ENCODE measurements at places on chromosomes 2 and 18. TPM values are rescaled to one million over a fixed set of nuclear protein-coding genes. Genes with fewer than 3 reads are reported as not detected.

The ALLC gene
- total RNA-seq = not detected

The KANSL1L gene
- total RNA-seq = 5.6 TPM

The EFR3B gene
- 1.3 TPM for total RNA-seq

The FHOD3 gene
- total RNA-seq = 28.4 TPM

The SLC40A1 gene
- 5.8 TPM for total RNA-seq

The NPPC gene
- not detected for total RNA-seq

The IL36G gene
- total RNA-seq = not detected

DNA sequence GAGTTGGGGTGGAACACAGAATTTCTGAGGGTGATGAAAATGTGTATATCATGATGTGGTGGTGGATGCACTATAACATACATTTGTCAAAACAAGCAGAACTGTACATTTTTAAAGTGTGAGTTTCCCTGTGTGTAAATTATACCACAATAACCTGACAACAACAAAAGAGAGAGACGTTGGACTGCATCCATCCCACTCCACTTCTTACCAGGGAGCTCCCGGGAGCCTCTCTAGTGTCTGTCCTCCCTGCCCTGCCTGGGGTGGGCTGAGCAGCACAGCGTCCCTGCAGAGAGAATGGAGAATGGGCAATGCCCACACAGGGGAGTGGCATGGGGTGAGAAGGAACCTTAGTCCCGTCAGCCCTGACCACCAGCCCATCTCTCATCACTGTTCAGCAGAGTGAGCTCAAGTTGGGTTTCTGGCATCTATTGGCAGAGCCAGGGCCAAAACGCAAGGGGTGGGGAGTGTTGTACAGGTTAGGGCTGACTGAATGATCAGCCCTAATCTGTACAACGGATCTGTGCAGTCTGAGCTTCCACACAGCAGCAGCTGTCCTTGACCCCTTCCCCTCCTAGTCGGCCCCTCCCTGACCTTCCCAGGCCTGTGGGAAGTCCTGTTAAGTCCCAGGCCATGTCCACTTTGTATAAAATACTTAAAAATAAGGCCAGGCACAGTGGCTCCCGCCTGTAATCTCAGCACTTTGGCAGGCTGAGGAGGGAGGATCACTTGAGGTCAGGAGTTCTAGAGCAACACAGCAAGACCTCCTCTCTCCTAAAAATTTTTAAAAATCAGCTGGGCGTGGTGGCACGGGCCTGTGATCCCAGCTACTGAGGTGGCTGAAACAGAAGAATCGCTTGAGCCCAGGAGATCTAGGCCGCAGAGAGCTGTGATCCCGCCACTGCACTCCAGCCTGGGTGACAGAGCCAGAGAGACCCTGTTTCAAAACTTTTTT lies 3.3 kb upstream of the PROC start:
- DNase-seq = no peak

- no peak for DNase-seq
Measured at GRCh38 chr18:36284671-36285295, 12.7 kb upstream of the FHOD3 start.

- DNase-seq = no peak
Measured at GRCh38 chr18:11871501-11871900, 20.3 kb downstream of the CHMP1B start.

DNA sequence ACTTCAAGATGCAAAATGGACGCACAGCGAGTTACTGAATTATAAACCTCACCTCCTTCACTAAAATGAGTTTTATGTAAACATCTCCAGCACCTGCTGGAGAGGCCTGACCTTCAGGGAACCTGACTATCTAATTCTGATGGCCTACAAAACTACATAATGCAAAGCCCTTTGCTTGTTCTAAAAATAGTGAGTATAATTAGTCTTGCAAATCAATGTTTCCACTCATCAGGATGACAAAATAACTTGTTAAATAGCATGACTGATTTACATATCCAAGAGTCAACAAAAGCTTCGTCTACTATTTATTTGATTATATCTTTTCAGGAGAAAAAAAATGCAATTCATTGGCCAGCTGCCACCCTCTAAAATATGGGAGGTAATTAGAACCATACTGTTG lies 326.3 kb upstream of the MC4R start:
- DNase-seq = no peak

GRCh38 chr2:185219981-185220380 lies 518.6 kb upstream of the FSIP2 start:
- peak; percentile 7 for DNase-seq

GRCh38 chr18:32298171-32298667 lies 108.4 kb downstream of the MEP1B start:
- no peak for DNase-seq

DNA sequence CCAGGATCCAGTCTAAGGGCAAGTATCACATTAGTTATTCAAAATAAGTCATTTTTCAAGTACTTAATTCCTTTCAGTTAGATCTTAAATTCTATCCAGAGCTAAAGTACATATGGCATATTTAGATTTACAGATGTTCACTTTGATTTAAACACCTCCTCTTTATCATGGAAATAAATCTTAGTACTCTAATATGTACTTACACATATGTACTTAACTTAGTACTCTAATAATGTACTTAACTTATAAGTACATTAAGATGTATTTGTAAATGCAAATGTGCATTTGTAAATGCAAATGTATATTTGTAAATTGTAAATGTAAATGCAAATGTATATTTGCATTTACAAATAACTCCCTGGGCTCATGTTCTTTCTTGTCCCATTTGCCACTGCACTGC lies 14.6 kb downstream of the PIGN start:
- DNase-seq = no peak

- peak; percentile 15 for DNase-seq
Measured at GRCh38 chr2:161273038-161273760, 35.0 kb upstream of the PSMD14 start.

GRCh38 chr18:60452421-60452820 lies 79.8 kb upstream of the MC4R start:
- DNase-seq = no peak

DNA sequence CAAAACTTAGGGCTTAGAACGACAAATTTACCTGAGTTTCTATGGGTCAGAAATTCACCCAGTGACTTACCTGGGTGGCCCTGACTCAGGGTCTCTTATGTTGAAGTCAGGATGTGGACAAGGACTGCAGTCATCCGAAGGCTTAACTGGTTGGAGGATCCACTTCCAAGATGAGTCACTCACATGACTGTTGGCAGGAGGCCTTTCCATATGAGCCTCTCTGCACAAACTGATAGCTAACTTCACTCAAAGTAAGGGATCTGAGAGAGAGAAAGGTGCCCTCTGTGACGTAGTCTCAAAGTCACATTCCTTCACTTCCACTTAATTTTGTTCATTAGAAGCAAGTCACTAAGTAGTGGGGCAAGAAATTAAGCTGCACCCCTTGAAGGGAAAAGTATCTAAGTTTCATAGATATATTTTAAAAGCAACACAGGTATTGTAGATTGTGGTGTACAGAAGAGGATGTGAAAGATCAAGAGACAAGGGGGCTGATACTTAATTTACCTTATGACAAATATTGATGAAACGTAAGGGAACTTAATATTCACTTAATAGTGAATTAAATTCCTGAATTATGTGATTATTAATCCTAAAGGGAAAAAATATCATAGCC lies 48.4 kb downstream of the TANK start:
- DNase-seq = peak; percentile 43

DNA sequence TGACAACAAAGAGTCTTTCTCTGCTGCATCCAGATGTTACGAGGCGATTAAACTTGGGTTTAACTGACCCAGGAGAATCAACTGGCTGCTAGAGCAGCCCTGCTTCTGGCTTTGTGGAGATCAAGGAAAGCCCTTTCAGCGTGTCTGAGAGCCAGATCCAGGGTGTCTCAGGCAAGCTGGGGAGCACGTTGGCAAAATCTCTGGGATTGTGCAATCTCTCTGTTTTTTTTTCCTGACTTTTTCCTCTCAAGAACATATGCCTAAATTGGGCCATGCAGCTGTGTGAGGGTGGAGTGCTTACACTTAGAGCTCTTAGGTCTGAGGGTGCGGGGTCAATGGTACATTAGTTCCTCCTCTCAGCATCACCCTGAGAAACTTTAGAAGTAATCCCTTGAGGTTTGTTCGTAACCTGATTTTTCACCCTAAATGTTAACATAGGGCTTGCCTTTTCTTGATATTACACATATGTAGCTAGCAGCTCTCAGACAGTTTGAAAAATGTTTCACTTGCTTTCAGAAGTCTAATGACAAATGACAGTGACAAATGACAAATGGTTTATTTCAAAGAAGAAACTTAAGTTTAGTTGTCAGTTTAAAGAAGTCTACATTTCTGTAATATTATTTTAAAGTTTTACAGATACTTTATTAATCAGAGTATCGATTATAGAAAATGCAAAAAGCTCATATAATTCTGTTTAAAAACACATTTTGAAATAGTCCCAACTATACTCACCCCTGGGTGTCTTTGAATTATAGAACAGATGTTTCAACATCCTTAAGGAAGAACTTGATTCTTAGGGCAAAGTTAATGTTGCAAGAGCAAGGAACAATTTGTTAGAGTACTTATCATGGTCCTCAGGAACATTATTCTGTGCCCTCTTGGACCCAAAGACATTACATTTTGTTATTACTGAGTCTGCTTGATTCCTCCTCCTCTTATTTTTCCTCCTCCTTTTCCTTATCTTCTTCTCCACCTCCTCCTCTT lies 38.4 kb upstream of the ZSWIM2 start:
- no peak for DNase-seq

DNA sequence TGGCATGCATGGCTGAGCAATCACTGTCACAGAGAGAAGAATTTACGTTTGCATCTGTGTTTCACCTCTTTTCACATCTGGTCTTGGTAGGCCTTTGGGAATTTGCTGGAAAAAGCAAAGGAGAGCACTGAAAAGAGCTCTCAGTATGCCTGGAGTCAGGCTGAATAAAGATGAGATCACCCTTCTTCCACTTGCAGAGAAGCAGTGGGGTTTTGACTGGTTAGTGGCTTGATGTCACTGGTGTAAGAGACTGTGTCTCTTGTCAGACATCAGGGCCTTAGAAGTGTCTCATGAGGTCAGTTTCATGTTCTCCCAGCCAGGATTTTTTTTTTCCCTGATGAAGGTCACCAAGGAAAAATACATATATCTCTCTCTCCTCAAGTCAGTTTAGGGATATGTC lies 353.8 kb downstream of the INSIG2 start:
- no peak for DNase-seq

DNA sequence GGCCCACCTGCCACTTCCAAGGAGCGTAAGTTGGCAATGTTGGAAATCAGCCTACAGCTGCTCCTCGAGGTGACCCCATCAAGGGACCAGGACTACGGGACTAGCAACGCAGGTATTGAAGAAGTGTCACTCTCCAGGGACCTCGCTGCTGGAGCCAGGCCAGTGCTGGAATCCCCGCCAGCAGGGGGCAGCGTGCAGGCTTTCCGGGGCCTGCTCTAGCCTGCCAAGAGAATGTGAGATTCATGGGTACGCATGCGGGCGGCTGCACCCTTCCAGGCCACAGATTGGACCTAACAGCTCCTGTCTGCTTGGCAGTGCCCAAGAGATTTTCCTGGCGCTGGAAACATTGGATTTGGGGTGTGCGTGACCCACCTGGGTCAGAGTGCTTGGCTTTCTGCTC lies 182.8 kb upstream of the RAB12 start:
- no peak for DNase-seq

- no peak for DNase-seq
Measured at GRCh38 chr2:120885321-120885720, 149.7 kb downstream of the GLI2 start.

DNA sequence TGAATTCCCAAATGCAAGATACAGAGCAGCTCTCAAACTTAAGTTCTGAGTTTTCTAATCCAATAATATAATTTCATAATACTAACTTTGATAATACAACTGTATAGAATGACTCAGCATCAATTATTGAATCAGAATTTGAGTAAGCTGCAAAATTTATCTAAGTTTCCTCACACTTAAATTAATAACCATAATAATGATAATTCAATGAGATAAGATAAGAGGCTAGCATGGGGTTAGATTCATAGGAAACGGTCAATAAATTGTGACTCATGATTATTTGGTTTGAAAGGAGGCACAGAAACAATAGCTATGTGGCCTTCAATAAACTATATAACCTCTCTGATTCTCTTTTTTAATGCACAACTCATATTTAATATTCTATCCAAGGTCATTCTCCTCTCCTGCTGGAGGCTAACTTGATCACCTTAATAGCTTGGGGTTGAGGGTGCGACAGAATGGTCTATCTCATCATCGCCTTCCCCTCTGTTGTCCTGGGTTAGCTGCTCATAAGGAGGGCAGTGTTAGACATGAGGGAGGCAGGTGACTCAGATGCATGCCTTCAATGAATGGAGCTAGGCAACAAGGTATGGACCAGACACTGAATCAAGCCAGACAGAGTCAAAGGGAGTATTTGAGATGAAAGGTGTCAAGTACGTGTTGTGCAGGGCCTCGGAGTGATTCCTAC lies 36.2 kb upstream of the BMP10 start:
- DNase-seq = no peak

DNA sequence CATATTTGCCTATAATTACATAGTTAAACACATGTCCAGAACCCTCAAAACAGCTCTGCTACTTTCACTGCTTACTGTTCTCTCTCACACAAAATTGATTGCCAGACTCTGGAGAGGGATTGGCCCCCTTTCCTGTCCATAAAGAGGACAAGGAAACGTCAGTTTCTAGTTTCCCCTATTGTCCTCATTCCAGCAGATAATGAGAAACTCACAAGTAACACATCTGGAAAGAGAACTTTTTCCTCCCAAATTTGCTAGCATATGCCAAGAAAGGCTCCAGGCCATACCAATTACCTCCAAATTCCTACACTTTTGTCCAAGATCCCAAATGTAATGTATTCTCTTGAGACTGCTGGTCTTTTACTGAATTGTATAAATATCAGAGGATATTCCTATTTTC lies 200.5 kb downstream of the EXOC6B start:
- DNase-seq = no peak

DNA sequence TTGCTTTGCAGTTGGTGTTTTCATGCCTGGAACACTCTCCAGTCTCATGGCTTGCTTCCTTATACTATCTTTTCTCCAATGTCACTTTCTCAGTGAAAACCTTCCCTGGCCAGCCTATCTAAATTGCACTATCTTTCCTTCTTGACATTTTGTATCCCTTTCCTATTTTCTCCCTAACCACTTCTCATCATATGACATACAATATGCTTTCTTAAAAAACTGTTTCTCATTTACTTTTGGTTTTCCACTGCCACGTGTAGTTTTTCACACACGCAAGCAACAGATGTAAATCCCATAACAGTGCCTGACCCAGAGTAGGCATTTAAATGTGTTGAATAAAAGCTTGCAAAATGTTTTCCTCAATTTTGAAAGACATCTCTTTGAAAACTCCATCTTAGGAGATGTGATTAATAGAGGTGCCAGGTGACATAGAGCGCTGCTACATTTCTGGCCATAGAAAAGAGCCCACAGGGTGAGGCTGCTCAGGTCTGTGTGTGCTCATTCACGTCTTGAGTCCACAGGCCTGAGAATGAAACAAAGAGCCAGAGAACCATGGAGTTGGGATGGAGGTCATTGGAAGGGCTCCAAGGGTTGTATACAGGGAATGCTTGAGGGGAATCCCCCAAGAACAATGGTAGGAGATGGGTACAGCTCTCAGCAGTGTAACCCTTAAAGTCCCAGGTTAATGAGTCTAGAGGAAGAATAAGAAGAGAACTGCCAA lies 12.7 kb downstream of the ZNF24 start:
- DNase-seq = no peak

All from epithelial cell of proximal tubule (primary cell).